ENCODE measurements at places on chromosomes 1 and 21.
A peak's percentile ranks its signal among the peaks of the same experiment; 100 is the strongest.

DNA sequence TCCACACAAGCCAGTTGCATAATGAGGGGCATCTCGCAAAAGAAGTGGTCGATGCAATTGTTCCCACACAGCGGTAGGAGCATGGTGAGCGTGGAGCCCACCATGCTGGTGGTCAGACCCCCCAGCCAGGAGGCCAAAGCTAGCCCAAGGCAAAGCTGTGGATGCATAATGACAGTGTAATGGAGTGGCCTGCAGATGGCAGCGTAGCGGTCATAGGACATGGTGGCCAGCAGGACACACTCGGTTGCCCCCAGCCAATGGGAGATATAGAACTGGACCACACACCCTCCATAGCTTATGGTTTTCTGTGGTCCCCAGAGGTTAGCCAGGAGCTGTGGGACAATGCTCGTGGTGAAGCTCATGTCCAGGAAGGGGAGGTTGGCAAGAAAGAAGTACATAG, 4.3 kb downstream of the OR2C3 start:
- peak; percentile 41 for DNase-seq

GRCh38 chr1:223730479-223731132, 18.3 kb downstream of the CAPN2 start:
- DNase-seq = peak; percentile 14

DNA sequence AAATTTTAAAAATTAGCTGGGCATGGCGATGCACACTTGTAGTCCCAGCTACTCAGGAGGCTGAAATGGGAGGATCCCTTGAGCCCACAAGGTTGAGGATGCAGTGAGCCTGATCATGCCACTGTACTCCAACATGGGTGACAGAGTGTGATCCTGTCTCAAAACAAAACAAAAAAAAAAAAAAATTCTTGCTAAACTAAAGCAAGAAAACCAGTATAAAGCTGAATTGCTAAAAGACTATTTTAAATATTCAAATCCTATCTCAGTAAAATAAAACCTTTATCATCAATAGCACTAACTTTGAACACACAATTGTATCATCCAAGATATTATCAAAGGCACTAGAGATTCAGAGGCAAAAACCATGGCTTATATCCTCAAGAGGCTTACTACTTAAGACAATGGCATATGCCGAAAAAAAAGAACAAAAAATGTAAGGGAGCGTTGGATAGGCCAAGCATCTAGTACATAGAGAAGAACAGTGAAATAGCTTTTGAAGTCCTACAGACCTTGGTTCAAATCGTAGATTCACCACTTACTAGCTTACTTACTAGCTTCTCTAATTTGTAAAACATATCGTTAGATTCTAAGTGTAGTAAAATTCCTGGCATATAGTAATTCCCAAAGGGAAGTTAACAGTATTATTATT, 3.6 kb downstream of the EPS15 start:
- no peak for DNase-seq

- DNase-seq = no peak
Measured at GRCh38 chr1:221634606-221635005, 107.3 kb downstream of the DUSP10 start.

GRCh38 chr1:112284796-112285195, 111.2 kb upstream of the CTTNBP2NL start:
- DNase-seq = no peak

Measured in DMS53 (cell line).